ENCODE measurements at places on chromosomes 13 and 19. TPM values are rescaled to one million over a fixed set of nuclear protein-coding genes. Genes with fewer than 3 reads are reported as not detected.

DNA sequence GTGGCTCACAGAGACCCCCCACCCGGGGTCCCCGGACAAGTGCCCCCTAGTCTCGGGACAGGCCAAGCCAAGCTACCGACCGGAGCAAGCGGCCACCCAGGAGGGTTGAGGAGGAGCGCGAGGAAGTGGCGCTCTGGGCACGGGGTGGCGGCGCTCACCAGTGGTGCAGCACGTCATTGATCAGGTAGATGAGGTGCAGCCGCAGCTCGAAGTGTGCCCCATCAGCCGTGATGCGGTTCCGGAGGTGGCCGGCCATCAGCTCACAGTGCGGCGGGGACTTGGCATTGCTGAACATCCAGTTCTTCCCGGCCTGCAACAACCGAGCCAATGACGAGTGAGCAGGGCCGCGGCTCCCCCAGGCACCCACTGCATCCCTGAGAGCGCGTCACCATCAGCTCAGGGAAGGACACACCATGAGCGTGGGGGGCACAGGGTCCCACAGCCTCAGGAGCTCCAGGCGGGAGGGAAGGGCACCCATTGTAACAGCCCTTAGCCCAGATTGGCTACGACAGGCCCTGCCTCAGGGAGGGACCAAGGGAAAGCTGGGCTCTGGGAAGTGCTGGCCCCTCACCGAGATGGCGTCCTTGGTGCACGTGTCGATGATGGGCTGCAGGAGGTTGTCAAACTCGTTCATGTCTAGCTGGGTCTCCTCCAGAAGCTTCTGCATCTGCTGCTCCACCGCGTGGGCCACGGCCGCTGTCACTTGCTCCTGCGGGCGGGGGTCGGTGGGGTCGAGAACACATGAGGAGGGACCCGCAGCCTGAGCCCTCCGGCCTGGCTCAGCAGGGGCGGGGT, 9.6 kb downstream of the CHERP start:
- no peak overlapping the region for H3K4me3 ChIP-seq
- no peak for DNase-seq
- peaks cover 75% of the 10 kb centered on the region for H3K36me3 ChIP-seq
- no peaks in the 10 kb centered on the region for H3K27me3 ChIP-seq
- H3K4me1 ChIP-seq, result no peaks in the 10 kb centered on the region

- DNase-seq, result no peak
- no peaks in the 10 kb centered on the region for H3K36me3 ChIP-seq
- no peak overlapping the region for H3K27ac ChIP-seq
- no peak overlapping the region for H3K4me3 ChIP-seq
- no peaks in the 10 kb centered on the region for H3K27me3 ChIP-seq
Observed at GRCh38 chr13:86579662-86580061, 780.4 kb upstream of the SLITRK6 start.

DNA sequence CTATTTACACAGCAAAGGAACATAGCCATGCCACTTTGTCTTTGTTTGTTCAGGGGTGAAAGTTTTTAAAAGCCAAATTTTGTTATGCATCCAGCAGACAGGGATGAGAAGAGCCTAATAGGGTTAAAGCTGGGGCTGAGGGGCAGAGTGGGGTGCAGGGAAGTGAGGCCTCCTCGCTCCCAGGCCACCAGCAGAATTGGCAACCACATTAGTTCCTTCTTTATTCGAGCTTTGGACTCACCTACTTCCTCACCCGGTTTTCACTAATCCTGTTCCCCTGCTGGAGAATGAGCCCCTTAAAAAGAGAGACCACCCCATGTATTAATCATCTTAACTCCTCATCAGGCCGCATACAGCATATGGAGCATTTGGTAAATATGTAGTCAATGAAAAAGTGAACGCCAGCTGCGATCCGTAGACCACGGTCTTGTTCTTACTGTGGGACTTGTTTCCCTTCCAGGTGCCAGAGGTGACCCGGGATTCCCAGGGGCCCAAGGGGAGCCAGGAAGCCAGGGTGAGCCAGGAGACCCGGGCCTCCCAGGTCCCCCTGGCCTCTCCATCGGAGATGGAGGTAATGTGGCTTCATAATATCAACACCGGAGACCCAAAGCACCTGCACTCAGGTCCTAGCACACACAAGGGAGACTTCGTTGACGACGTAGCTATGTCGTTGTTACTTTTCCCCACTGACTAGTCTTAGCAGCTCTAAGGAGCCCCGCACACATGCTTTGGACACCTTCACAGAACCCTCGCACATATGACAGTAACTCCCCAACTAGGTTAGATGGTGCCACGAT, 112.1 kb downstream of the RAB20 start:
- H3K27ac ChIP-seq, result no peak overlapping the region
- H3K4me3 ChIP-seq, result no peak overlapping the region
- peaks cover 24% of the 10 kb centered on the region for H3K36me3 ChIP-seq
- no peaks in the 10 kb centered on the region for H3K4me1 ChIP-seq
- DNase-seq, result no peak
- H3K27me3 ChIP-seq, result no peaks in the 10 kb centered on the region

SLC8A2 gene
- total RNA-seq, result not detected

ZNF541 gene
- 0.56 TPM for total RNA-seq

NLRP4 gene
- total RNA-seq, result not detected

GRCh38 chr19:35018379-35018778, 11.9 kb upstream of the SCN1B start:
- peaks cover 68% of the 10 kb centered on the region for H3K36me3 ChIP-seq
- H3K4me3 ChIP-seq, result no peak overlapping the region
- no peaks in the 10 kb centered on the region for H3K4me1 ChIP-seq
- H3K27ac ChIP-seq, result no peak overlapping the region
- no peak for DNase-seq

- H3K27me3 ChIP-seq, result no peaks in the 10 kb centered on the region
- H3K4me1 ChIP-seq, result no peaks in the 10 kb centered on the region
- DNase-seq, result peak; percentile 40
- no peaks in the 10 kb centered on the region for H3K36me3 ChIP-seq
- H3K4me3 ChIP-seq, result no peak overlapping the region
Observed at GRCh38 chr13:75661443-75661842, 25.3 kb downstream of the LMO7 start.

DNA sequence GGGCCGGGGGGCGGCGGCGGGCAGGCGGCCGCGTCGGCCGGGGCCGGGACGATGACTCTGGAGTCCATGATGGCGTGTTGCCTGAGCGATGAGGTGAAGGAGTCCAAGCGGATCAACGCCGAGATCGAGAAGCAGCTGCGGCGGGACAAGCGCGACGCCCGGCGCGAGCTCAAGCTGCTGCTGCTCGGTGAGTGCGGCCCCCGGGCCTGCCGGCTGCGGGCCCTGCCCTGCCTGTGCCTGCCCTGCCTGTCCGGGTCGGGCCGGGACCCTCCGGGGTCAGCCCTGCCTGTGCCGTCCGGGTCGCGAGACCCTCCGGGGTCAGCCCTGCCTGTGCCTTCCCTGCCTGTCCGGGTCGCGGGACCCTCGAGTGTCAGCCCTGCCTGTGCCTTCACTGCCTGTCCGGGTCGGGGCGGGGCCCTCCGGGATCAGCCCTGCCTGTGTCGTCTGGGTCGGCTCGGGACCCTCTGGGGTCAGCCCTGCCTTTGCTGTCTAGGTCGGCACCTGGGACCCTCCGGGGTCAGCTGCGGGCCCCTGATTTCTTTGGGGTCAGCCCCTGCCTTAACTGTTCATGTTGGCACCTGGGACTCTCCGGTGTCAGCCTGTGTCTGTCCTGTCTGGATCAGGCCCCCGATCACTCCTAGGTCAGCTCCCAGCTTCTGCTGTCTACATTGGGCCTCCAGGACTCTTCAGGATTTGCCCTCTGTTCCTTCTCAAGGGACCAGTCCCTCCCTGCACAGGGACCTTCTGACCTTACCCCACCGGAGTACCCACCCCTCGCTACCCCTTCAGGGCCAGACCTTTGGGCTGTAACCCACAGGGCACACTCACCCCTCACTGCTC, 659 bp downstream of the GNA11 start:
- H3K4me1 ChIP-seq, result peaks cover 45% of the 10 kb centered on the region
- no peaks in the 10 kb centered on the region for H3K36me3 ChIP-seq
- peak overlapping the region; percentile 39 for H3K27ac ChIP-seq
- H3K27me3 ChIP-seq, result no peaks in the 10 kb centered on the region
- DNase-seq, result peak; percentile 28
- peak overlapping the region; percentile 79 for H3K4me3 ChIP-seq

DNA sequence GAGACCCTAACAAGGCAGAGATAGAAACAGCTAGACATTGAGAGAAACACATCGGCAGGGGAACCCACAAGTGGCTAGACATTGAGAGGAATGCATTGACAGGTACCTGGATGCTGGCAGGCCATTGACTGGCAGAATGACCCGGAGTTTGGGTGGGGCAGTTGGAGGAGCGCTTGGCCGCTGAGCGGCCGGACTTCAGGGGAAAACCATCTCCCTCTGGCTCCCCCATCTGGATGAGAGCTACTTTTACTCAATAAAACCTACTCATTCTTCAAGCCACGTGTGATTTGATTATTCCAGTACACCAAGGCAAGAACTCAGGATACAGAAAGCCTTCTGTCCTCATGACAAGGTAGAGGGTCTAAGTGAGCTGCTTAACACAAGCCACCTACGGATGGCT, 473.4 kb downstream of the SLITRK5 start:
- H3K27ac ChIP-seq, result no peak overlapping the region
- no peaks in the 10 kb centered on the region for H3K4me1 ChIP-seq
- no peak for DNase-seq
- H3K4me3 ChIP-seq, result no peak overlapping the region

- no peaks in the 10 kb centered on the region for H3K27me3 ChIP-seq
- H3K4me1 ChIP-seq, result no peaks in the 10 kb centered on the region
- H3K27ac ChIP-seq, result no peak overlapping the region
- DNase-seq, result no peak
- peaks cover 36% of the 10 kb centered on the region for H3K36me3 ChIP-seq
- H3K4me3 ChIP-seq, result no peak overlapping the region
Observed at GRCh38 chr19:2811221-2811722, 8.4 kb upstream of the ZNF554 start.

DNA sequence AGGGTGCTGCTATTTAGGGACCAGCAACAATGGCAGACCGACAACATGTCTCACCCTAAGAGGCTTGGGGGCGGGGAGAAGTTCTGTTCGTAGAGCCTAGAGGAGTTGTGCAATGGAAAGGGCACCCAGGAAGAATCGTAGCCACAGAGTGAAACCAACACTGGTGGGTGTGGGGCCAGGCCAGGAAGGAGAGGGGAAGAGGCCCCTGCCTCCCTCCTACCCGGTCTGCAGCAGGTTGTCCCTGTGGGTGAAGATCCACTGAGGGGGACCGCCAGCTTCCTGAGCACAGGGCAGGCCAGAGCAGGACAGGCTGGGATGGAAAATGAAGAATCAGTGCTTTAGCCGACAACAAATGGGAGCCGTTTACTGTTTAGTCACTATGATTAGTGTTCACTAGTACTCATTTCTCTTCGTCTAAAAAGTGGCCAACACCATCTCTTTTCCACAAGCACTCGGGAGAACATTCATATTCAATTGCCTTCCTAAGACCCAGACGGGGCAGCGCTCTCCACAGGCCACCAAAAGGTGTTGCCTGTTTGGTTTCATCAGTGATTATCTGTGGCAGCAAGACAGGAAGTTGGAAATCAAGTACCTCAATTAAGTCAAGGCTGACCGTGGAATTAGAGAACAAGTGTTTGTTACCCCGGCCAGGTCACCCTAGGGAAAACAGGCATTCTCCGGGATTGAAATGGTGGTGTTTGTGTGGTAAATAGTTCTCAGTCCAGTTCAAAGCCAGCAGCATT, 1.1 kb upstream of the ATP11A start:
- H3K27ac ChIP-seq, result peak overlapping the region; percentile 92
- H3K27me3 ChIP-seq, result no peaks in the 10 kb centered on the region
- DNase-seq, result peak; percentile 60
- H3K4me1 ChIP-seq, result peaks cover 8% of the 10 kb centered on the region
- no peak overlapping the region for H3K4me3 ChIP-seq

DLL3 gene
- not detected for total RNA-seq

COL5A3 gene
- total RNA-seq, result 10.1 TPM
